ENCODE measurements at places on chromosomes 7 and 10.

GRCh38 chr7:17152721-17153120 lies 145.7 kb upstream of the AHR start:
- no peak for DNase-seq

DNA sequence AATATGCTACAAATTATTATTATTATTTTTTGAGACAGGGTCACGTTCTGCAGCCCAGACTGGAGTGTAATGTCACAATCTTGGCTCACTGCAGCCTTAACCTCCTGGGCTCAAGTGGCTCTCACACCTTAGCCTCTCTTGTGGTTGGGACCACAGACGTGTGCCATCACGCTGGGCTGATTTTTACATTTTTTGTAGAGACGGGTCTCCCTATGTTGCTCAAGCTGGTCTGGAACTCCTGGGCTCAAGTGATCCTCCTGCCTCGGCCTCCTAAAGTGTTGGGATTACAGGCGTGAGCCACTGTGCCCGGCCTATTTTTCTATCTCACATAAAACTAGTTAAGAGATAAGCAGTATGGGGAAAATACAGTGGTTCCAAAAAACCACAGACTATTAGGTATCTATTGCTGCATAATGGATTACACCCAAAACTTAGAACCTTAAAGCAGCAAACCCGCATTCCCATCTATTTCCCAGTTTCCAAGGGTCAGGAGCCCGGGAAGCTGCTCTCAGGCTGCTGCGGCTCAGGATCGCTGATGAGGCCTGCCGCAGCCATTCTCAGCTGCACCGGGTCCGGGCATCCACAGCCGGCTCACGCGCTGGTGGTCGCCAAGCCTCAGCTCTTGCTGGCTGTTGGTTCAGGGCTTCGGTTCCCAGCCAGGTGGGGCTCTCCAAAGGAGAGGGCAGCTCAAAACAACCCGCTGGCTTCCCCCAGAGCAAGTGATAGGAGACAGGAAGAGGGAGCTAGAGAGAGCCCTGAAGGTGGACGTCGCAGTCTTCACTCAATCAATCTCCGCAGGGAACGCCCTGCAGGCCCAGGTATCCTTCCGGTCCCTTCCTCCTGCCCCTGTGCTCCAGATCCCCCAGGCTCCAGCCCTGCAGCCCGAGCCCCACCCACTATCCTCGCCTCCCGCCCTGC lies 128.2 kb downstream of the UBE2H start:
- DNase-seq = no peak

DNA sequence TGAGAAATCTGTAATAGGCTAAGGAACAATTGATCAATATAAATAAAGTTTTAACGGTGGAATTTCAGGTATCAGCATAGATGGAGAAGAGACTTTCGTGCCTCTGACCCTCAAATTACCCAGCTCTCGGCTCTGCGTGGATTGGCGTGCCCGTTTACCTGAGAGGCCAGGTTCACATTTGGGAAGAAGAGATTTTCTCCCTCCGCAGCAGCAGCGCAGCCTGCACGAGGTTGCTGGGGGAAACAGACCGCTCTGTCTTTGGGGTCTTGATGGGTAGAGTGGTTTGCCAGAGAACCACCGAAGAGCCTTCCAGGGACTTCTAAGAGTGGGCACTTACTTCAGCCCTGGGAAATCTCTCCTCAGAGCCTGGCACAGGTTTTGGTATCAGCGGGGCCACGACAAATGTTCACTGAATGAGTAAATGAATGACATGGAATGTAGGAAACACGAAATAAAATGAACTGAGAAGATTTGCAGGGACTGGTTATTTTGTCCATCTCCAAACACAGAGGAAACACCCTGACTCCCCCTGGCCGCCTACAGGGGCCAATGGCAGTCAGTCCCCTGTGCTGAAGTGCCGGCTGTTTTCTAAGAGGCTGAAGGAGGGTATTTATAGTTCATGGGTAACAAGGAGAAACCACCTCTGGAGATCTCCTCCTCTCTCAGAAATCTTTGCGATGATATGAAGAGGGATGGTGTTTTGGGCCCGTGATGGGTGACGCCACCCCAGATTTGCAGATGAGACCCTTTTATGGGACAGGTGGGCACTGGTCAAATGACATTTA lies 338.5 kb downstream of the ADARB2 start:
- no peak for DNase-seq

DNA sequence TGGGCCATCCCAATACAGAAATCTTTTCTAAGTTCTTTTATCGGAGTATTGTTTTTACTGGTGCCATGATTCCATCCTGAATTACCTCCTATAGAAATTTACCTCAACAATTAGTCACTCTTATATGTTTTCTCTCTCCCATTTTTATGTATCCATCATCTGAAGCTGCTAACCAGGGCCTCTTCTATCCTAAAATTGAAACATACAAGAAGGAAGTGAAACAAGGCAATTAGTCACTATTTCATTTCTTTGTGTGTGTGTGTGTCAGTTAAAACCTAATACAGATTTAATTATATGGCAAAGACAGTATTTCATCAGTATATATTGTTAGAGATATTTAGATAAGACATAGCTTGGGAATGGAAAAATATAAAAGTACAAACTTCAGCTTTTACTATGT lies 148.4 kb upstream of the AHR start:
- no peak for DNase-seq

- DNase-seq = no peak
Measured at GRCh38 chr7:100489824-100490223, 6.1 kb downstream of the NYAP1 start.

DNA sequence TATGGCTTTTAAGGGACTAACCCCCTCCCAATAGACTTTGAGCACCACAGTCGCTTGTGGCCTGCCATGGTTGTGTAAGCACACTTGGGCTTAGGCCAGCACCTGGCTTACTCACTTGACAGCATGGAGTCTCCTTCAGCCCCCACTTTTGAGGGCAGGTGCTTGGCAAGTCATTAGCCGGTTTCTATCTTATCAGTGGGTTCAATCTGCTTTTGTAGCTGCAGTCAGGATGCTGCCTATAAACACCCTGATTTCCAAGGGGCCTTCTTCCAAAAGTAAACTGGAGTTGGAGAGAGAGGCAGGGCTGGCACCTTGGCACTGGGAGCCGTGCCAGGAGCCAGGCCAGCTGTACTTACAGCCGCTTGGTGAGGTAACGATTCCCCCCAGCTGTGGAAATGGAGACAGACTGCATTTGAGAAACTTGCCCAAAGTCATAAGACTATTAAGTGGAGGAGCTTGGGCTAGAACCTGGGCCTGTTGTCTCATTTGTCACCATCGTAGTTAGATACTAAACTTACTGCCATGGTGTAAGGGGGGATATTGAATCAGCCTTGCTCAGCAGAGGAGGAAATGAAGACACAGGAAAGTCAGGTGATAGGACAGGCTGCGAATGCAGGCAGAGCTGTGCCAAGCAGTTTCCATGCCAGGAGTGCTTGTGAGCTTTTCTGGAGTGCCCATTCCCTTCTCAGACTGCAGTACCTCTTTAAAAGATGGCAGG lies 92.2 kb upstream of the EFCAB10 start:
- no peak for DNase-seq

DNA sequence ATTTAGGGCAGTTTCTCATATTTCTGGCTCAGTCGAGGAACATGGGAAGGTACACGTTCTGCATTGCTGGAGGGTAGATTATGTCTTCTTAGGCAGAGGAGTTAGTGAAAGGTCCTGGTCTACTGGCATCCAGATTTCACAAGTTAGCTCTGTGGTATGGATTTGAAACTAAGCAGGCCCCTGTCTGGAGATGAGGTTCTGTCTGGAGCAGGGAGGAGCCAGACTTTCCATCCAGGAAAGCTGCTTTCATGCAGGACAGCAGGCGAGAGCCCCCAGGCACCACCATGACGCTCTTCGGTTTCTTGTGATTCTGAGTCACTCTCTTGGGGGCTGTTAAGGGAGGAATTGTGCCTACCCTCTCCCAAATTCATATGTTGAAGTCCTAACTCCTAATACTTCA lies 184.3 kb downstream of the KIAA1217 start:
- no peak for DNase-seq

DNA sequence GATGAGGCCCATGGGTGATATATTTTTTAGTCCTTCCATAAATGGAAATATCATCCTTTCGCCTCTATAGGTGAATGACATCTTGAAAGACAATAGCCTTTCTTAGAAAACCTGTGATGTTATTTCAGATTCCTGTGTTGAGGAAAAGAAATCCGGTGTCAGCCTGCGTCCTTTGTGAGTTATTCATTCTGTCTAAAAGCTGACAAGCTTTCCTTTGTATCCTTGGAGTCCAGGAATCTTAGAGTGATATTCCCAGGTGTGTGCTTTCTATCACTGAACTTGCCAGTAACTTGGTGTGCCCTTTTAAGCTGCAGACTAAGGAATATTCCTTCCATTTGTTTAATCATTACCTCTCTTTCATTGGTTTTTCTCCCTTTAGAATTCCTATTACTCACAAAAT lies 41.0 kb downstream of the EVX1 start:
- no peak for DNase-seq

GRCh38 chr10:24210501-24210900 lies 1.6 kb downstream of the KIAA1217 start:
- no peak for DNase-seq

DNA sequence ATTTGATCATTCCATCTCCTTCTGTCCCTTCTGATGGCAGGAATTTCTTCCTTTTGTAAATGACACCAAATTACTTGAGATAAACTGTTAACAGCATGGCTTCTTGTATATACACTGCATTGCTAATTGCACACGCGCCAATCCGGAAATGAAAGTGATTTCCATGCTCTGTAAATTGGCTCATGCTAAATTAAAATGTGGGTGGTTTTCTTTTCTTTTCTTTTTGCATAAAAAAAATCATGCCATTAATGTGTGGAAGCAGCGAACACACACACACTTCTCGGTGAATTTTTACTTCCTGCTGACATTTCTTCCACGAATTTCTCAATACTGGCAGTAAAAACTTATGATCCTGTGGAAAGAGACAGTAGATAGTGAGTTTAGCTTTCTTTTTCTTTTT lies 123.1 kb upstream of the CCDC6 start:
- DNase-seq = no peak

DNA sequence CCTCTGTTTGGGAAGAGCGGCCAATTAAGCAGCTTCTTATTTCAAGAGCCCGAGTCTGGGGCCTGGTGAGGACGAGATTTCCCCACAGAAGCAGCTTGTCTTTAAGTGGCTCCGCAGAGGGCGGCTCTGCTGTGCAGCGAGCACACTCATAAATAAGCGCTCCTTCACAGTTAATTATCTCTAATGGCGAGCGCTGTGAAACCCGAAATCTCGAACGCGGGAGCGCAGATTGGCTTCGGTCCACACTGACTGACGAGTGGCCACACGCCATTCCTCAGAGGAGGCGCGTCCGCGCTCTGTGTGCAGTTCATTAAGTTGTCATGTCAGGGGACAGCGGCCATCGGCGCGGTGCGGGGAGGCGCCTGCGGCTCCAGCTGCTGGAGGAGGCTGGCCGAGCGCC lies 560.9 kb downstream of the DNAJB6 start:
- DNase-seq = no peak

GRCh38 chr7:20194343-20194995 lies 22.7 kb downstream of the MACC1 start:
- no peak for DNase-seq

DNA sequence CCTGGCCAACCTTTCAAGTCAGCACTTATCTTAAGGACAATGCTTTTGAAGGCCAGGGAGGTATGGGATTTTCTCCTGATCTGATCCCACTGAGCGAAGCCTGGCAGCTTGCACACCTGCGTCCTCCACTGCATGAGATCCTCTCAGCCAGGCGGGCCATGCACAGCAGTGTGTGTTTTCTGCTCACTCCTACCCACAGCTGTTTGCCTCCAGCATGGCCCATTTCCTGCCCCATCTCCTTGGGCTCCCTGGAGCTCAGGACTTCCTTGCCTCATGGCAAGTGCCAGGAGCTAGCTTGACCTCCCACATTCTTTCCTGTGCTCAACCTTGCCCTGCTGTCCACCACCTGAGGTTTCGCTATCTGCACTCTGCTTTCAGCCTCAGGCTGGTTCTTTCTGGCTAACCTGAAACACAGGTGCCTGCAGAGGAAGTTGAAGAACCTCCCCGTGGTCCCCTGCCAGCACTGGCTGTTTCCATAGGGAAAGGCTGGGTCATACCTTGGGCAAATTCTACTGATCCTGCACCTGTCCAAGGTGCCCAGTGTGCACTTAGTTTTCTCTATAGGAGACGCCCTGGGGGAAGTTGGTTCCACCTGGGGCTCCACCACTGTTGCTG lies 43.9 kb upstream of the EEPD1 start:
- no peak for DNase-seq

DNA sequence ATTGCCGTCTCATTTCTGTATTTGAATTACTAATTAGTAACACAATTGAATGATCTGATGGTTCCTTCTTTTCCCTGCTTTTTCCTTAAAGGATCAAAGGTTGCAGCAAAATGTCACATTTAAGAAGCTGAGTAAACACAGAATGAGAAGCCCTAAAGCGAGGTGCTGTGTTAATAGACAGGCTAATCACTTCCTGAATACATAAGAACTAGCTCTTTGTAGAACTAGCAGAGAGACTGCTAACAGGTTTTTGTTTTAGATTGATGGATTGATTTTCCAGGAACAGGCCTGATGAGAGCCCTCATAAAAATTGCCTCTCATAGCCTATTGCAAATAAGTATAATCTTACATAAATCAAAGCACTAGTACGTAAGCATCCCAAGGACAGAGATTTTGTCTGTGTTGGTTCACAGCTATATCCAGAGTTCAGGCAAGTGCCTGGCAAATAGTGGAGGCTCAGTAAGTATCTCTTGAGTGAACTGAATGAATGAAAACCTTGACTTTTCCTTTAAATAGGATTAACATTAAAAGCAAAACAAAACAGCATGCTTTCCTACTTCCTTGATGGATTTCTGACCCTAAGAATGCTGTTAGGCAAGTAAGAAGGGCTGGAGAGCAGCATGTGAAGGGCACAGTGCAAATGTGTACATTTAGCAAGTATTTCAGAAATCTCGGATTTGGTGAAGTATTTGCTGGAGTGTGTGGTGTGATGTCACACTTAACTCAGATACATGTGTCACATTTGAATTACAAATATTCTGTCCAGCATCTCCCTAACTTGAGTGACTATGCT lies 3.3 kb downstream of the TMEM229A start:
- no peak for DNase-seq

- no peak for DNase-seq
Measured at GRCh38 chr10:19930936-19931893, 115.0 kb downstream of the PLXDC2 start.

GRCh38 chr10:119688033-119688508 lies 36.9 kb downstream of the BAG3 start:
- DNase-seq = no peak

DNA sequence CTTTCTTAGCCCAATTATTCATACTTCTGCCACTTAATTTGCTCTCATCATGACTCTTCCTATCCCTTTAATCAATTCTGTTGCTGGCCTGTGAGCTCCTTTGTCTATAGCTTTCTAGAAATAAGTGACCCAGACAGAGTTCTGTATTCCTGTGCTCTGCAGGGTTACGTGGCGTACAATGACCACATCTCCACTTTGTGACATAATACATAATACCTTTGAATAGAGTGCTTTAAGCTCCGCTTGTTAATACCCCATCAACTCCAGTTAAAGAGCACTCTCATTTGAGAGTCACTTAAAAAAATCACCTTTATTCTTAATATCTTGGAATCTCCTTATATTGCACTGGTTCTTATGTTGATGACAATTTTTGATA lies 619.0 kb downstream of the PARD3 start:
- DNase-seq = no peak

GRCh38 chr7:32255036-32255435 lies 184.8 kb upstream of the PDE1C start:
- DNase-seq = no peak

Measured in stimulated activated CD4-positive, alpha-beta T cell treated with anti-CD3 and anti-CD28 coated beads, Interleukin-1b, Interleukin-23, amount 100 ng/mL, for 1 hour (primary cell).